CD4-positive, alpha-beta memory T cell (primary cell): ENCODE measurements at places on chromosomes 6 and 20.

- DNase-seq = no peak
- no peaks in the 10 kb centered on the region for H3K4me1 ChIP-seq
- no peak overlapping the region for H3K27ac ChIP-seq
- H3K36me3 ChIP-seq = no peaks in the 10 kb centered on the region
These were observed 13.3 kb downstream of the FHL5 start for GRCh38 chr6:96576221-96576620.

DNA sequence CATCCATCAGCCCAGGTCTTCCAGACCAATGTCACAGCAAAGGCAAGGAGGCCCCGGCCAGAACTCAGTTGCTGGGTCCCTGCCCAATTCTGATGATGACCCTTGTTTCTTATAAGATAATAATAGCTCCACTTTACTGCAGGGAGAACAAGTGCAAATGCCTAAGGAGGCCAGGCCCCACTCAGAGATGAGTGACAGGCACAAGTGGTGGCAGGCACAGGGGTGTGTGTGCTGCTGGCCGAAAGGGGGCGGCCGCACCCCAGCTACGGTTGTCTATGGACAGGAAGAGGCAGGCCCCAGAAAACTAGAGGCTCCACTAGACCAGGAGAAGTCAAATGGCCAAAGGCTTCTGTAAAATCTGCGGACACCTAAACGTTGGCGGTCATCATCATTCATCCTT lies 28.6 kb downstream of the GNAS-AS1 start:
- no peaks in the 10 kb centered on the region for H3K27me3 ChIP-seq
- no peaks in the 10 kb centered on the region for H3K36me3 ChIP-seq
- no peak overlapping the region for H3K27ac ChIP-seq
- H3K4me1 ChIP-seq = no peaks in the 10 kb centered on the region
- no peak for DNase-seq

GRCh38 chr6:33123732-33124524 lies 48.1 kb downstream of the HLA-DPB1 start:
- no peaks in the 10 kb centered on the region for H3K27me3 ChIP-seq
- H3K4me3 ChIP-seq = no peak overlapping the region
- no peaks in the 10 kb centered on the region for H3K36me3 ChIP-seq
- peak; percentile 30 for DNase-seq

- no peak for DNase-seq
- H3K27me3 ChIP-seq = peaks cover 68% of the 10 kb centered on the region
- no peak overlapping the region for H3K4me3 ChIP-seq
- no peaks in the 10 kb centered on the region for H3K36me3 ChIP-seq
These were observed 1.6 kb upstream of the SLC32A1 start for GRCh38 chr20:38722683-38723016.

- DNase-seq = no peak
- no peak overlapping the region for H3K4me3 ChIP-seq
- H3K27me3 ChIP-seq = peaks cover 9% of the 10 kb centered on the region
These were observed 23.1 kb upstream of the BMP7 start for GRCh38 chr20:57289391-57290177.

DNA sequence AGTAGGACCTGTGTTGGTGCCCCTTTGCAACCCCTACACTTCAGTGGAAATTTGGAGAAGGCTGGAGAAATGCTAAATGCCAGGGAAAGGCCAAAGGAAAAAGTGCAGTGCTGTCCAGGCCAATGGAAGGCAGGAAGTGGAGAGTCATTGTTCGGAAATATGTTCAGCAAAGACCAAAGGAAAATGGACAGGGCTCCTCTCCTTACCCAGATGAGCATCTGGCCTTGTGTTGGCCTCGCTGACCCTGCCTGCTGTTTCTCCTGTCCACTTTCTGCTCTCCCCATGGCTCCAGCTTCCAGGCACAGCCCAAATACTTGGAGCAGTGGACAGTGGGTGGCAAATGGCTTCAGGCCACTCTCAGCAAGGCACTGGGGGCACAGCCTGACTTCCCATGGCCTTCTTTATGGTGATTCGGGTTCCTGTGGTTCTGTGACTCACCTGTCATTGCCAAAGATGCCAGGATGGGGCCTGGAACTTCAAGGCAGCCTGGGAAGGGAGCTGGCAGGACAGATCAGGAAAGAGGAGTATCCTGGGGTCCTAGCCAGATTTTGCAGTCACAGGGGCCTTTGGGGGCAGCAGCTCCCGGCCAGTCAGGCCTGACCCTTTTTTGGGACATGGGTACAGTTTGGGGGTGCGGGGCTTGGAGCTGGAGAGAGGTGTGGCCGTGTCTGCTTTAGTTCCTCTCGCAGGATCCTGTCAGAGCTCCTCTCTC lies 190.9 kb upstream of the SLC24A3 start:
- no peak overlapping the region for H3K27ac ChIP-seq
- no peaks in the 10 kb centered on the region for H3K4me1 ChIP-seq
- DNase-seq = no peak
- no peaks in the 10 kb centered on the region for H3K27me3 ChIP-seq

DNA sequence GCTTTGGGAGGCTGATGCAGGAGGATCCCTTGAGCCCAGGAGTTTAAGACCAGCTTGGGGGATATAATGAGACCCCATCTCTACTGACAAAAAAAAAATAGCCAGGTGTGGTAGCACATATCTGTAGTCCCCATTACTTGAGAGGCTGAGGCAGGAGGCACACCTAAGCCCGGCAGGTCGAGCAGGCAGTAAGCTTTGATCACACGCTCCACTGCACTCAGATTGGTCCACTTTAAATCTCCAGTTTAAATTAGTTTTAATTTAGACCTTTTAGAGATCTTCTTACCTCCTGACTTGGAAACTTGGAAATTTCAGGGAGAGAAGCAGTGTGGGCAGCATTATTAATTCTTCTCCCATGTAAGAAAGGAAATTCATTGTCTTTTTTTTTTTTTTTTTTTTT lies 16.8 kb upstream of the PLCB4 start:
- no peaks in the 10 kb centered on the region for H3K36me3 ChIP-seq
- DNase-seq = no peak
- H3K4me3 ChIP-seq = no peak overlapping the region
- no peaks in the 10 kb centered on the region for H3K27me3 ChIP-seq
- no peaks in the 10 kb centered on the region for H3K4me1 ChIP-seq
- no peak overlapping the region for H3K27ac ChIP-seq

DNA sequence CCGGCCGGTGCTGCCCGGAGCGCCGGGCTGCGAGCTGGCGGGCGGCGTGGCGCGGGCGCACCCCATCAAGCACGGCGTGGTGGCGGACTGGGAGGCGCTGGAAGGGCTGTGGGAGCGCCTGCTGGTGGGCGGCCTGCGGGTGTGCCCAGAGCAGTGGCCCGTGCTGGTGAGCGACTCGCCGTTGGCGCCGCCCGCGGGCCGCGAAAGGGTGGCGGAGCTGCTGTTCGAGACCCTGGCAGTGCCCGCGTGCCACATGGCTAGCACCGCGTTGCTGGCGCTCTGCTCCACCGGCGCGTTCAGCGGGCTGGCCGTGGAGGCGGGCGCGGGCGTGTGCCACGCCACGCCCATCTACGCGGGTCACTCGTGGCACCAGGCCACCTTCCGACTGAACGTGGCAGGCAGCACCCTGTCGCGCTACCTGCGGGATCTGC lies 517 bp downstream of the ACTL10 start:
- no peaks in the 10 kb centered on the region for H3K36me3 ChIP-seq
- DNase-seq = peak; percentile 59
- H3K4me1 ChIP-seq = peaks cover 41% of the 10 kb centered on the region
- H3K4me3 ChIP-seq = peak overlapping the region; percentile 47

DNA sequence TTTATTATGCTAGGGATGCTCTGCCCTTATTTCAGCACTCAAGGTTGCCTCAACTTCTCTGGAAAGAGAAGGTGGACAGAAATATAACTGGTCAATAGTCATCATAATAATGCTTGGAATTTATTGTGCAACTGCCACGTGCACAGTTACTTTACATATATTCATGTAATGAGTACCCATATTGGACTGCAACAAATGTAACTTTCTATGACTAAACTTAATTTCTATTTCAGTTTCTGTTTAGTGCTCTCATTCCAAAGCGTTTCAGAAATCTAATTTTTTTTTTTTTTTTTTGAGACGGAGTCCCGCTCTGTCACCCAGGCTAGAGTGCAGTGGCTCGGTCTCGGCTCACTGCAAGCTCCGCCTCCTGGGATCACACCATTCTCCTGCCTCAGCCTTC lies 28.3 kb upstream of the CD83 start:
- DNase-seq = no peak
- H3K27ac ChIP-seq = no peak overlapping the region
- no peak overlapping the region for H3K4me3 ChIP-seq

- no peak overlapping the region for H3K4me3 ChIP-seq
- peaks cover 11% of the 10 kb centered on the region for H3K27me3 ChIP-seq
- H3K27ac ChIP-seq = no peak overlapping the region
- no peaks in the 10 kb centered on the region for H3K4me1 ChIP-seq
- no peaks in the 10 kb centered on the region for H3K36me3 ChIP-seq
- no peak for DNase-seq
These were observed 4.2 kb downstream of the BTNL2 start for GRCh38 chr6:32402812-32403211.

DNA sequence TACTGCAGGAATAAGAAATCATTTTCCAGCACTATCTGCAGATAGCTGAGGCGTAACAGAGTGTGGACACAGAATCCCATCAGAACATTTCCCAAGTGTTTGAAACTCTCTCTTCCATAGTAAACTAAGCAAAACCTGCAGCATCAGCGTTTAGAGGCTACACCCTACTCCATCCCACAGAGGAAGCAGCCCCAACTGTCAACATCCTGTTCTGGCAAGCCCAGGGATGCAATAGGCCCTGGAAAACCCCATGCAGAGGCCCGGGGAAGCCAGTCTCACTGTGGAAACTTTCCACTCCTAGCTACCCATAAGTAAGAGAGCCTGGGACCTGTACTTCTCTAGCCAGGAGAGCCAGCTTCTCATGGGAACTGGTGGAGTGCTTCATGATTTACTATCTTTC lies 129.4 kb downstream of the LY86 start:
- H3K4me3 ChIP-seq = no peak overlapping the region
- H3K36me3 ChIP-seq = no peaks in the 10 kb centered on the region
- H3K27ac ChIP-seq = no peak overlapping the region
- no peak for DNase-seq
